Stimulated activated naive CD8-positive, alpha-beta T cell treated with anti-CD3 and anti-CD28 coated beads, Interleukin-15, amount 100 ng/mL, for 72 hours (primary cell): ENCODE measurements at places on chromosomes 1 and 21.

- DNase-seq, result no peak
Observed at GRCh38 chr1:26608895-26609294, 79.3 kb downstream of the RPS6KA1 start.

- no peak for DNase-seq
Observed at GRCh38 chr1:80847904-80848303, 952.8 kb upstream of the ADGRL2 start.

GRCh38 chr21:45294509-45295291, 7.0 kb upstream of the POFUT2 start:
- no peak for DNase-seq

GRCh38 chr1:182610606-182611194, 6.5 kb upstream of the RGS16 start:
- DNase-seq, result no peak

DNA sequence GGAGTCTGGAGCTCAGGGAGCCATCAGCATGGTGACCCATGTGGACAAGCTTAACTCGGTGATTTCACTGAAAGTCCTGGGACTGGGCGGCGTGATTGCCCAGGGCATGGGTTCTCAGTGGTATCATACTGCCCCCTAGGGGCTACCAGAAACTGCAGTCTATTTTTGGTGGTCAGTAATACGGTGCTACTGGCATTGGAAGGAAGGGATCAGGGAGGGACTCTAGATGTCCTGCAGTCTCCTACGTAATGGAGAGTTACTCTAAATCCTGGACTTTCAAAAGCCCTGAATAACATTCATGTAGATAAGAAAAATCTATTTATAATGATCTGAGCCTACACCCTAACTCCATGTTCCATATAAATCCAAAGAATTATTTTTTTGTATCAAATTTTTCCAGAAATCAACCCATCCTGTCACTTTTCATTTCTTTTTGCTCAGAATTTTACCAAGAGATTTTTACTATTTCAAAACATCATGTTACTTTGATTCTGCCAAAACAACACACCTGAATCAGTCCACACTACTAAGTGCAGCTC, 37.3 kb downstream of the PABPC4 start:
- DNase-seq, result peak; percentile 55

GRCh38 chr1:116318897-116319296, 54.1 kb upstream of the ATP1A1 start:
- DNase-seq, result no peak

DNA sequence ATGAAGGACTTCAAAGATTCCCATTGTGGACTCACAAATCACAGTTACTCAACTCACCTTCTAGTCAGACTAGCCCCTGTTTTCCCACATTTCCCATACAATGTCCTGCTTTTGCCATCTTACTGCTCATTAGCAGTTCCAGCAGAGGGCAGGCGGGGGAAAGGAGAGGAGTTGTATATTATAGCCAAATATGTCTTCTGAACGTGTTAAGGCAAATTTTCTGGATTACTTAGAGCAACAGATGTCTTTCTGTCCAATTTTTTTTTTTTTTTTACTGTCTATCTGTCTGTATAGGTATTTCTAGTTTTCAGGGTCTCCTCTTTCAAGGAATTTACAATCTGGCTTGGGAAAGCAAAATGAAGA, 29.9 kb upstream of the DDAH1 start:
- no peak for DNase-seq

DNA sequence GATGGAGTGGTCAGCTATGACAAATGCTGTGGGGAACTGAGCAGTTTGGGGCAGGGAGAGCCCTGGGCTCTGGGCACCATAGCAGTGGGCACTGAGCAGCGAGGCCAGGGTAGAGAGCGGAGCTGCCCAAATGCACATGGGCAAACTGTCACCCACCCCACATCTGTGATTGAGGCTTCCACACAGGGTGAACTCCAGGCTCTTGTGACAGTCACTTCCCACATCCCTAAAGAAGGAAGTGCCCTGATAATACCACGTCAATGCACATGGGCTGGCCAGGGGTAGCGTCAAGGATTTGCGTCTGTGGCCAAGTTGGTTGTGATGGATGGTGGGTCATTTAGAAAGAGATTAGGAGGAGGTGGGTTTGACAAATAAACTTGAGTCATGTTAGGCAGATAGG, 2.6 kb upstream of the GUCA2B start:
- DNase-seq, result no peak
